ENCODE measurements at places on chromosomes 6 and 20. TPM values are rescaled to one million over a fixed set of nuclear protein-coding genes. Genes with fewer than 3 reads are reported as not detected.

KCNQ5 gene
- 0.31 TPM for total RNA-seq

UFL1 gene
- 21.1 TPM for total RNA-seq

CGA gene
- total RNA-seq: not detected

MTO1 gene
- 23.4 TPM for total RNA-seq

All from upper lobe of left lung (tissue), 6 donors.